ENCODE measurements at places on chromosomes 12 and 14.
A peak's percentile ranks its signal among the peaks of the same experiment; 100 is the strongest.

GRCh38 chr12:85468356-85469157 is 188.5 kb downstream of the ALX1 start:
- peak; percentile 22 for DNase-seq

DNA sequence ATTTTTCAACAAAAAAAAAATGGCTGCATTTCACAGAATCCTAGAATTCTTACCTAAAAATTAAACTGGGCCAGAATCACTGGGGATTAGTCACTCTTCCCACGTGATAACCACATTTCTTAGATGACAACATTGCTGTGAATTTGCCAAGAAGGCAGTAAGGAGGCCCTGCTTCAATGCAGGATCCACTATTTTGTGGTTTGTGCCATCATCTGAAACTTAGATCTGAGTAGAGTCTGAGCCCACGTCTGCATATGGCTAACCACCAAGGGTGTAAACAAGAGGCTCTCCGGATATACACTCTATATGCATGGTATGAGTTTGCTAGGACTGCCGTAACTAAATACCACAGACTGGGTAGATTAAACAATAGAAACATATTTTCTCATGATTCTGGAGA is 24.4 kb upstream of the TBX5 start:
- DNase-seq: no peak

GRCh38 chr12:67523538-67523937 is 125.0 kb upstream of the DYRK2 start:
- no peak for DNase-seq

GRCh38 chr12:79370021-79370420 is 320.7 kb downstream of the PAWR start:
- no peak for DNase-seq

DNA sequence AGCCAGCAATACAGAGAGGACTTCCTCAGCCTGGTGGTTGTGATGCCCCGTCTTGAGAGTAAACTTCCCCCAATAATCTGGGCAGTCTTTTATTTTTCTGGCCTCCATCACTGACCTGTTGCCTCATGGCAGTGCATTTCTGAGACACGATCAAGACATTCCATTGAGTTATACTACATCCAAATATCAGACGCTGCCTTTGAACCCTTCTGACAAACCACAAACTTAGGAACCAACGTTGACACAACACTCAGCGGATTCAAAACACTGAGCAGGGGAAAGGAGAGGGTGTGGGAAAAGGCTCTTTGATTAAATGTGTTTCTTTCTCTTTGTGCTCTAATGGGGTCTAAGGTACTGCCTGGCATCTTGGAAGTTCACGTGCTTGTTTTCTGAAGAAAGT is 100.7 kb upstream of the TBX5 start:
- DNase-seq: no peak

- no peak for DNase-seq
These were observed 10.2 kb upstream of the KRT5 start for GRCh38 chr12:52530366-52530765.

- DNase-seq: no peak
These were observed 29.2 kb upstream of the BTBD6 start for GRCh38 chr14:105219043-105219612.

DNA sequence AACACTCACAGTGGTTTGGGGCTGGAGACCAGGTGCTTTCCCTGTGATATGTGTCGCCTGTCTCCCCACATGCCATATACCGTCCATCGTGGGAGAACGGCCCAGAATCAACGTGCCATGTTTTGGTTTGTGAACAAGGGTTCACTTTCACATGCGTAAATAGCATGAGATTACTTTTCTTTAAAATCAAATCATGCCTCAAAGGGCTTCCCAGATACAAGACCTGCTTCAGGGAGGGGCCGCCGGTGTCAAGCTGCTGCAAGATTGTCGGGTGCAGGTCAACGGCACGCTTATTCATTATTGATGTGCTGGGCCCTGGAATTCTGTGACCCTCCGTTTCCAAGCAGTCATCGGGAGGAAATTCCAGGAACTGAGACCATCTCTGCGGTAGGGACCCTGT is 145.2 kb upstream of the RTL1 start:
- DNase-seq: no peak

DNA sequence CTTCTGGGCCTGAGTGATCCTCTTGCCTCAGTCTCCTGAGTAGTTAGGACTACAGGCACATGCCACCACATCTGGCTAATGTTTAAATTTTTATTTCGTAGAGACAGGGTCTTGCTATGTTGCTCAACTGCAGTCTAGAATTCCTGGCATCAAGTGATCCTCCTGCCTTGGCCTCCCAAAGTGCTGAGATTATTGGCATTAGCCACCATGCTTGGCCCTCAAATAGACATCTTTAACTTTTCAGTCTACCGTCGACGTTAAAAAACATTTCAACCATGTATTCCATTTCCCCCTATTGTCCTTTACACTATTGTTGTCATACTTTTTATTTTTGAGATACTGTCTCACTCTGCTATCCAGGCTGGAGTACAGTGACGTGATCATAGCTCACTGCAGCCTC is 22.4 kb downstream of the ERH start:
- no peak for DNase-seq

DNA sequence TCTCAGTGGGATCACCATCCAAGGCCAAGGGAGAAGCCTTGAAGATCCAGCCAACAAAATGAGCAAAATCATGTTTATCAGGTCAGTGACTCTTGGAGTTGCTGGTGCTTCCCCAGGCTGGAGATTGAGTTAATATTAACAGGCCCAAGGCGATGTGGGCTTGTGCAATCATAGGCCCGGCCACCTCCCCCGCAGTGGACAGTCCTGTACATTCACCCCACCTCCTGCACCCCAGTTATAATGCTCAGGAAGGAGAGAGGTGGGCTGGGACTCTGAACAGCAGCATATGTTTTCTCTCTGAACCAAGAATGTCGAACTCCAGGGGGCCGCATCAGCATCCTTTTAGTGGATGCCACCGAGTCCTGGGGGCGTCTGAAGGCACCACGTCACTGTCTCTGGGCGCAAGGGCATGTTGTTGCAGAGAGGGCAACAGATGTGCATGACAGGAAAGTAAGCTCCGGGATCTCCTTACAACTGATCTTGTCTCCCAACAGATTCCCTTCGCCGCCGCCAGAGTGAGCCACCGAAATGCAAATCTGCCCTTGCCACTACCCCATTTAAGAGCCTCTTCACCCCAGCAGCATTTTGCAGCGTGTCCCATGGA is 32.2 kb upstream of the SERPINA6 start:
- DNase-seq: no peak

DNA sequence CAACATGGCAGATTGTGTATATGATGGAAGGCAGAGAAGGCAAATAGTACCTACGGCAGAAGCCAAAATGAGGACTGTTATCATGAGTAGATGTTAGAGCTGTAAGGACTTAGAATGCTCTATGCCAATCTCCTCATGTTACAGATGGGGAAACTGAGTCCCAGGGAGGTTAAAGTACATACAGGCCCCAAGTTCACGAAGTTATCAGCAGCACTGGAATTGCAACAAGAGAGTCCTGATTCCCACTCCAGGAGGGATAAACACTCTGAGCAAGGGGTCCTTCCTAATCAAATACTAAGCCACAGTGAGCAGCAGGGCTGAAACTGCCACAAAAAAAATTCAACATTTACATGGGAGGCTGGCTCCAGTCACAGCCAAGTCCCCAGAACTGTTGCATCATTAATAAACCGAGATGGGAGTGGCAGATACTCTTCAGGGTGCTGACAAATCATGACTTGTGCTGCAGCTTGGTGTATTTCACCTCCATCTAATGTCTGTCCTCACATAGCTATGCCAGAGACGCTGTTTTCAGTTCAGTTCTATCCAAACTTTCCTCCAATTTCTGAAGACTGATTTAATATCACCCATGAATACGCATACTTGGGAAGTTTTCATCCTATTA is 24.2 kb downstream of the NUAK1 start:
- no peak for DNase-seq

GRCh38 chr14:21096438-21096837 is 2.0 kb downstream of the ZNF219 start:
- no peak for DNase-seq

DNA sequence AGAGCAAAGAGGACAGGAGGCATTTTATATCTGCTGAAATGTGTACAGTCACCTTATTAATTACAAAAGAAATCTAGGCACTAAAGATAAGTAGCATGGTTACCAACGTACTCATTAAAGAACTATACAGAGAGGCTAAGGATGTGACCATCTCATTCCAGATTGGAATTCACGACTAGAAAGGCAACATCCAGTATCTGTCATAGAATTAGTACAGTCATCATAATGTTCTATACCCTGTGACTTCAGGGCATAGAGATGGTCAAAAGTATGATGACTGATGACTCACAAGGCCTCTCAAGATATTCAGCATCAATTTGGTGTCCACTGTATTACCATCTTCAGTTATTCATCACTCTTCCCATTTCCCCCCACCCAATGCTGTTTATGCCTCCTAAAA is 144.0 kb upstream of the PLEKHG7 start:
- no peak for DNase-seq

DNA sequence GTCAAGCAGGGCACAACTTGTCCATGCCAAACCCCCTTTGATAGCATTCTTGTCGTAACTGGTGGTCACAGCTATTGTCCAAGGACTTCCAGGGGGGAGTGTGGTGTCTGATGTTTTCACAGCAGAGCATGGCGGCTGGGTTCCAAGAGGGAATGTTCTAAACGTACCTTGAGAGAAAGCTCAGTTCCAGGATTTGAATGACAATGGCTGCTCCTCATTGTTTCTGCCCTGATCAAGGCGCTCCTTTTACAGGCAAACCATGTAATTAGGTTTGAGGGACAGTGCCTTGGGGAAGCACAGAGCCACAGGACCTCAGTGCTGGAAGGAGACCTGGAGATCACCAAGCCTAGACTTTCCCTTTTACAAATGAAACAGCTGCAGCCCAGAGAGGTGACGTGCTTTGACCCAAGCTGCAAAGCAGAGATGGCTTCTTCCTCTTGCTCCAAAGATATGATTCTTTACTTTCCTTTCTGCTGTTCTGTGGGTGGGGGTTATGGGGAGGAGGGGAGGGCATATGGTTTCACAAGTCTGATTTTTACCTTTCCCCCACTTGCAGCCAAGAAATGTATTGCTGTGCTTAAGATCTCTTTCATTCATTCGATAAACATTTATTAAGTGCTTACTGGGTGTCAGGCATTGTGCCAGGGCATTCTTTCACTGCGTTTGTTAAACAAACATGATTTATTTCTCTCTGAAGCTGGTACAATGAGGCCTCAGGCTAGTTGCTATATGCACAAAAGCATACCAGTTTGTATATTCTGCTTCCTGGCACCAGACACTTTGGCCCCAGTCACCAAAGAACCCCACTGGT is 172.8 kb downstream of the KTN1 start:
- DNase-seq: peak; percentile 44

DNA sequence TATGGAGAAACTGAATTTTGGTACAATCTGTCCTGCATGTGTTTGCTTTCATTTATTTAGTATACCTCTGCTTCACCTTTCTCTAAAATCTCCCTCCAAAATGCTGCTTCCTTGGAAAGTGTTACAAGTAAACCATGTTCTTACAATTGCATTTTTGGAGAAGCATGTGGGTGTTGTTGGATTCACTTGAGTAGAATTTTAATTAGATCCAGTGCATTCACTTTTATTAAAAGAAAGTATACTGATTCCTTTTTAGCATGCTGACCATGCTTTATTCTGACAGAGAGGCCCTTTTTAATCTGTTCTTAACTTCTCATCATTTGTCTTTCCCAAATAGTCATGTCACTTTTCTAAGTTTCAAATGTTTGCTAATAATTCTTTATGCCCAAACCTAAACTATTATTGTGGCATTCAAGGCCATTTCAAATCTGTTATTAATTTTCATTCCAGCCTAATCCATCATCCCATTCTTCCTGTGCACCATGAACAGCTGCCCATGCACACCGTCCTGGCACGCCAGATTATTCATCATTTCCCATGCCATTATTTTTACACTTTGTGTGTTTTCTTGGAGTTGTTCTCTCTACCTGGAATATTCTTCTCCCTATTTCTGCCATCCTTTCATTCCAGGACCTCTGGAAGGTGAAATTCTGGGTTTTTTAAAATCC is 90.7 kb downstream of the METTL25 start:
- no peak for DNase-seq
